Kidney glomerular epithelial cell (primary cell): ENCODE measurements at places on chromosomes 7 and 10.

- no peak for DNase-seq
Observed at GRCh38 chr7:109282726-109283125, 713.1 kb downstream of the DNAJB9 start.

- no peak for DNase-seq
Observed at GRCh38 chr7:78794101-78794500, 659.4 kb downstream of the MAGI2 start.

GRCh38 chr7:97022491-97023306 lies 1.9 kb downstream of the DLX5 start:
- DNase-seq = no peak

DNA sequence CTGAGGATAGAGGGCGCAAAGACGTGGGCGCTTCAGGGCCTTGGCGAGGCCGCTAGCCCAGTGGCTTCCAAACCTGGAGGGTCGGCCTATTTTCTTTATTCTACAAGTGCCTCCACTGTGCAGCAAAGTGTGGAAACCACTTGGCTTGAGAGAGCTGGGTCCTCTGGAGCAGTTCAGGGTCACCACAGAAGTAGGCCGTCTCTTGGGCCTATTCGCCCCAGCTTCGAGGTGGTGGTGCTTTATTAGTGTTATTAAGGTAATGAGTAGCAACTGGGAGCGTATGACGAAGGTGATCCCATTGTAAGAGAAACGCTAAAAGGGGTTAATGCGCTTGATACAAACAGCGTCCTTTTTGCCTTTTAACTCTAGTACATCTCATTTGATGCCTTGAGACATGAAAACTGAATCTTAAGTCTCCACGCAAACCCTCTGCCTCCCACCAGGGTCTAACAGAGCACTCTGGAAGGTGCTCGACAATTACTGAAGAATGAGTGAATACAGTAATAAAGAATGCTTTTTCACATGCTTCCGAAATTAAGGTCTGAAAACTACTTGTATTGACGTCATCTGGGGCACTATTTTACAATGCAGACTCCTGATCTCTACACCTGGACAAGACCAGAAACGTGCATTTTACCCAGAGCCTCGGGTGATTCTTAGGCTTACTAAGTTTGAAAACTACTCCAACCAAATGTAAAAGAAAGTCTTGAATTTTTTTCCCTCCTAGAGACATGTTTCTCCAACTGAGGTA lies 647 bp upstream of the GSAP start:
- DNase-seq = no peak

GRCh38 chr10:5547931-5548660 lies 23.3 kb downstream of the CALML3 start:
- peak; percentile 39 for DNase-seq

DNA sequence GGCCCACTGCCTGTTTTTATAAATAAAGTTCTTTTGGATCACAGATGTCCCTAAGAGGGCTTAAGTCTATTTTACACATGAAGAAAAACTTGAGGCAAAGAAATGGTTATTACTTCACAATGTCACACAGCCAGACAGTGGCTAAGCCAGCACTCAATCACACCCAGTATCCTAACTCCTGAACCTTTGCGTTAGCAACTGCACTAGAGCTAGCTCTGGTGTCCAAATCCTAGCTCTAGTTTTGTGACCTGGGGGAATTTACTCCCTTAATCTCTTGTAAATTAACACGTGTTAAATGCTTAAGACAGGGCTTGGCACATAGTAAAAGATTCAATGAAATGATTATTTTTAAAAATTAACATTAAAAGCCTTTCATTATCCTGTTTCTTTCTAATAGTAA lies 49.0 kb upstream of the TPK1 start:
- DNase-seq = no peak
